Myocyte (in vitro differentiated cells): ENCODE measurements at places on chromosomes 12 and 14.
A peak's percentile ranks its signal among the peaks of the same experiment; 100 is the strongest.

DNA sequence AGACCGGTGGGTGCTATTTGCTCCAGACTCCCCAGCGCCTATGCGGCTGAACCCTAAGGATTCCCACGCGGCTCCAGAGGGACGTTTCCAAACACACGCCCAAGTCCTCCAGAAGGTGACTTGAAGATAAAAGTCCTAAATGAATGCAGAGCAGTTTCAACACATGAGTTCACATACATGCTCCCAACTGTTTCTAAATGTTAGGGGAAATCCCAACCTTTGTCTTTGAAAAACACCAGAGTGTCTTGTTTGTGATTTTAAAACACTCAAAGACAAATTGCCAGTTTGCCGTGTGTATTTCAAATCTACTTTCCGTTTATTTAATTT is 252.9 kb upstream of the SFSWAP start:
- DNase-seq: no peak

DNA sequence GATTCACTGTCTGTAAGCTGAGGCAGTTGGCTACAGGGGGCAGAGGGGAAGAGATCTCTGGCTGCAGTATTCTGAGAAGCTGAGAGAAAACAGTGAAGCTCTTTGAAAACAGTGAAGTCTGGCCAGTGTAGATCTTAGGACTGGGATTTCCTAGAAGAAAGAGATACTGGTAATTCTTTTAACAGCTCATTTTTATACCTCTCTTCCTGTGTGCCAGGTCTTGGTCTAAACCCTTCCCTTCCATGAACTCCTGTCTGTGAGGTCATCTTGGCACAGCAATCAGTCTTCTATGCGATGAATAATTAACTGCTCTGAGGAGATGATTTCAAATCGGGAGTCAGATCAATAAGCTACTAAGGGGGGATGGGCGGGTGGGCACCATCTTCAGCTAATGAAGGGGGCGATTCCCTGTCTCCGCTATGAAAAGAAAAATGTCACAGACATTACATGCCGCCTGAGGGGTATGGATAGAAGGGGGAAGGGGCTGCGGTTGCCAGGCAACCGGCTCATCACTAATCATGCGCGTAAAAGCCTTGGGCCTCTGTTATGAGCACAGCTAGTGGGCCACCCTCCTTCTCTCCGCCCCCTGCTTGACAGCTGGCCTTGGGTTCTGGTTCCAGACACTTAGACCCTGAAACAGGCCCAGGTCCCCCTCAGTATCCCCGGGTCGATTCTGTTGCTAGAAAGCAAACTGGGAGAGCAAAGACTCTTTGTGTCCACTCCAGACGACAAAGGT is 75.3 kb upstream of the CEP83 start:
- DNase-seq: no peak

DNA sequence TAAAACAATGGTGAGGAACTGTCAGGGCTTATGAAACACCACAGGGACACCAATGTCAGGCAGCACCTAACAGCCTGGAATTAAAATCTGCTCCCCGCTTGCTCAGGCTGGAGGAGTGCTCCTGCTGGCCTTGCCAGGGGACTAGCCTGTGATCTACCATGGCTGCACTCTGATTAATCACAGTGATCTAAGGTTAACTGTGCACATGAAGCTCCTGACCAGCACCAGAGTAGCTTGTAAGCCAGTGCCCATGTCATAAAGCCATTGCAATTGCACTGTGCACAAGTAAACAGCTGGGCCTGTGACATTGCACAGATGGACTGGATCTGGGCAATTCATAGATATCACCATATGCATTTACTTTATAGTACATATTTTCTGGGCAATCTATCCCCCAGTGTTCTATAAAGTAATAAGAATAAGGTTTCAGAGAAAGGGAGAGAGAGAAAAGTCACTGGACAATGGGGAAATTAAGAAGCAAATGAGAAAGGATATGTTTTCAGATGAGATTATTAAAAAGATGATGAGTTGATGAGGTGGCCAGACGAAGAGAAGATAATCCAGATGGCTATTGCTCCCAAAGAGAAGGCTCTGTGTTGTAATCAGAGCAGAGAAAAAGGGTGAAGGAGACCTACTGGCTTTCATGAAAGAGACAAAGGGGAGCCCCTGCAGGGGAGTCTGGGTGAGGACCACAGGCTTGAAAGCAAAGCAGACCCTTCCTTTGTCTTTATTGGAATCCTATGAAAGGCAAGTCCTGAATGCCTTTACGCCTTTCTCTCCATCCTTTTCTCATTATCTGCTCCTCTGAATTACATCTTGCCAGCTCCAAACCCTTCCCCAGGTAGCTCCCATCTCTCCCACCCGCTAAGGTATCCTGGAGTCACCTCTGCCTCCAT is 145.8 kb downstream of the SLC38A6 start:
- DNase-seq: no peak

DNA sequence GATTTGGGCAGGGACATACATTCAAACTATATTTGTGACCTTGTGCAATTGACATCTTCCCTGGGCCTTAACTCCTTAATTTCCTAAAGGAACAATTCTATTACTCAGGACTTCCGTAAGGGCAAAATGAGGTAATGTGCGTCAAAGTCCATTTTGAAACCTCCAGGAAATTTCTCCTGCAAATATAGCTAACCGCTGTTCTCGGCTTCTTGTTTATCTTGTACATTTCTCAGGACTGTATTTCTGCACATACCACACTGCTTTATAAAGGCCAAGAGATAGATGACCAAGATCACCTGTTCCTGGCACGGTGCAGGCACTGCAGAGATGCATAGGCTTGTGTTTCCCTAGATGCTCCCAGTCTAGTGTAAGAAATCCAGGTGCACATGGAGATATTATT is 1009.4 kb downstream of the BCL11B start:
- DNase-seq: no peak

DNA sequence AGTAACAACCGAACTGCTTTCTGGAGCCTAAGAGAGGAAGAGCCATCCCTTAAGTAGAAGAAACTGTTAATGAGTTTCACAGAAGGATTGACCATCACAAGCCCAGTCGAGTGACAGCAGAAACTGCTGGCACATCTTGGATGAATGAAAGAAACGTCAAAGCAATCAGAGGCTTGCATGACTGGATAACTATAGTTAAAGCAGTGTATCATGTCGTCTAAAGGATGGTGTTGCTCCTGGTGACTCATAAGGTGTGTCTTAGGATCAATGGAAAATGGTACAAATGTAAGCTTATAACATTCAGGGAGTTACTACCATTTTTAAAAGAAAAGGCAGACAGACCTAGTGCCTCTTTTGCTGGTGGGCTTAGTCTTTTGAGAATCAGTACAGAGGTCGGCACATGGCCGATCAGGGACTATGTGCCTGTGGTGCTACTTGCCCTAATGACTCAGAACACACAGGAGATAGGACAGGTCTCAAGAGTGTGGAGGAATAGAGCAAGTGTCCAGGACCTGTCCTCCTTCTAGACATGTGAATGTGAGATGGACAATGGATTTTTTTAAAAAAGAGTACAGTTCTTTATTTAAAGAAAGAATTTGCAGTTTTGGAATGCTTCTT is 55.7 kb downstream of the TMX1 start:
- no peak for DNase-seq

DNA sequence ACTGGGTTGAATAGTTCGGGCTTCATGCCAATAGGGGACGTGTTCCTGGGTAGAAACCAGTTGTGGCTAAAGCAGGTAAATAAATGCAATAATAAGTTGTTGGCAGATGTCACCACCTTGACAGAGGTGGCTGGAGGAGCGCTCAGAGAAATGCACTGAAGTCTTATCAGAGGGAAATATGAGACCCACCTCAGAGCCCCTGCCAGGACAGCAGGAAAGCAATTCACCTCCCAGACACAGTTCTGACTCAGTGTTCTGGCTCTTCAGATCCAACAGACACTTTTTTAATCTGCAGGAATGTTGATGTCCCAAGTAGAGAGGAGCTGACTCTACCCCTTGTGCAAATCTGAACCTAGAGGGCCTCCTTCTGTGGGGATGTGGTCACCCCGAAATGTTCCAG is 687.1 kb upstream of the FBXO33 start:
- no peak for DNase-seq

DNA sequence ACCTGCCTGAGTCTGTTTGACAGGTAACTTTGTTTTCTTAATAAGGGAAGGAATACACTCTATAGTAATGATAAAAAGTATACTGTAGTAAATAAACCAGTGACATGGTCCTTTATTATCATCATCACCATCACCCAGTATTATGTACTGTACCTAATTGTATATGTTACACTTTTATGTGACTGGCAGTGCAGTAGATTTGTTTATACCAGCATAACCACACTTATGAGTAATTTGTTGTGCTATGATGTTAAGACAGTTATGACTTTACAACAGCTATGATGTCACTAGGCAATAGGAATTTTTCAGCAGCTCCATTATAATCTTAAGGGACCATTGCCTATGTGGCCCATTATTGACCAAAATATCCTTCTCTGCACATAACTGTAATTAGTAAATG is 155.0 kb downstream of the NUBPL start:
- no peak for DNase-seq

- peak; percentile 40 for DNase-seq
Measured at GRCh38 chr14:83483063-83483462, 1949.4 kb upstream of the SEL1L start.

DNA sequence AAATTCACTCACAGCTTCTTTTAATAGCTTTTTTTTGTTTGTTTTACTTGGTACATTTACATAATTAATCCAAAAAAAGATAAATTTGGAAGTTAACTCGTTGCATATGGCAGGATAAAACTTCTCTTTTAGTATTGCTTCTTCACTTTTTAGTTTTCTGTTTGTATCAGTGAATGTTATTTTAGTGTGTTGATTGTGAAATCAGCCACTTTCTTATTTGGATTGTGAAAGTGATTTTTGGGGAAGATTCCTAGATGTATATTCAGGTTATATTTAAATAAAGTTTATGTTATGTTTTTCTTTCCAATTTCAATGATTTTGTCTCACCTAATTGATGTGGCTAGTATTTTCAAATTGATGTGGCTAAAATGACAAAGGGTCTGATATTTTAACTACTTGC is 693.9 kb upstream of the MGAT4C start:
- no peak for DNase-seq

GRCh38 chr12:109115758-109116610 is at the start of gene ACACB:
ACACB (plus strand) TSS chr12:109116587; CDS start chr12:109139406, 22,819 bp downstream.
- DNase-seq: no peak

DNA sequence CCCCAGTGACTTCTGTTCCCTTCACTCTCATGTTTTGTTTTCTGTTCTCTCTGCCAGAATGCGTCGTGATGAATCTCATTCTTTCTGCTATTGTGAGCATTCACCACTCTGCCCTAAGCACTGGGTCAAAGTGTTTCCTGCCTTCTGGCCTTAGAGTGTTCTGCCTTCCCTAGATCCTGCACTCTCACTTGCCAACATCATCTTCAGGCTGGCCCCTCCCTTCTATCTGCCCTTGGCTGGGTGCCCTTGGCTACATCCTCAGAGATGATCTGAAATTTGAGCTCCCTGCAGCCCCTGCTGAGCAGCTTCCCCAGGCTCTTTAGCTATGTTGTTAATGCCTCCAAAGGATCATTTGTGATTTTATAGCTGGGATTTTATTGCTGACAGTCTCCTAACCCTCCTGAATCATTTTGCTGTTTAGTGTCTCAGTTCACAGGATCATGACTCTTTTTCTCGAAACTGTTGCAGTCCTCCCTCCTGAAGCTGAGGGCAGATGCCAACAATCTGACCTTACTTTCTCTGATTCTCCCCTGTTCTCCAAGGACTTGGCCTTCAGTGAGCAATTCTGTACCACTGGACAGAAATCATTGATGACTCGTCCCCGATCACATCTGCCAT is 4.5 kb downstream of the DHRS2 start:
- DNase-seq: peak; percentile 75

- no peak for DNase-seq
Measured at GRCh38 chr12:3989218-3989550, 116.0 kb upstream of the PARP11 start.

DNA sequence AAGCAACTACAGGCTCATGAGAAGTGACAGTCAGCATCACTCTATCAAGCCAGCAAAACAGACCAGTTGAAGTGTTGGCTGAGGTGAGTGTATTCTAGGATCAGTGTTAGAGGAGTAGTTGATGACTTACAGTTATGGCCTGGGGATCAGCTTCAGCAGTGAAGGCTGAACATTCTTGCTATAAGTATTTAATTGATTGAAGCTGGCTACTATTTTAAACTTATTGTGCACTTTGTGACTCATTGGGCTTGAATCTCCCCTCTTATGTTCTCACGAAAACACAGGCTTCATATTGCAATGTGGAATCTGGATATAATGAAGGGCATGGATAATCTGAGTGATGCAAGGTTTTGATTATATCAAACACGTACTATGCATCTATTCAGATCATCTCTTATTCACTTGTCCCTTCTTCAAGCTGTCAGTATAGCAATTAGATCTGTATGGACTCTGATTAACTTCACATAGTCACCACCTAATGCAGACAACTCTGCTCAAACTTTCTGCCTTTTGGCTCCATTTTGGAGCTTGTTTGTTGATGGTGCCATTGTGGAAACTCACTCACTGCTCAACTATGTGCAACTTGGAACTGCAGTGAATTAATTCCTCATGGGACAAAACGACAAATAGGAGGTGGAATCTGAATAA is 309.2 kb downstream of the SLC16A7 start:
- DNase-seq: no peak

DNA sequence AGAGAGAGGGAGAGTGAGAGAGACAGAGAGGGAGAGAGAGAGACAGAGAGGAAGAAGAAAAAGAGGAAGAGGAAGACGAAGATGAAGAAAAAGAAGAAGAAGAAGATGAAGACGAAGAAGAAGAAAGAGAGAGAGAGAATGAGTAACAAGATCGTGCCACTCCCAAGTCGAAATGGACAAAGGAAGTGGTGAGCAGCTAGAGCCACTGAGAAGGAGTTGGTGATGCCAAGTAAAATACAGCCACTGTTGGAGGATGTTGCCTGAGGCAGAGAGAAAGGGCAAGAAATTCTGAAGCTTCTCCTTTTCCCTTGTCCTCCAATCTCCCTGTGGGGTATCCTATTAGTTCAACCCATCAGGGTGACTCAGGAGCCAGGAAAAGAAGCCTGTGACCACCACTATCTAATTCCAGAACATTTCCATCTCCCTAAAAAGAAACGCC is 12.5 kb upstream of the ANAPC5 start:
- peak; percentile 77 for DNase-seq

- no peak for DNase-seq
Measured at GRCh38 chr14:75459099-75459741, 31.4 kb downstream of the JDP2 start.

GRCh38 chr14:41297576-41298327 is 308.9 kb upstream of the LRFN5 start:
- DNase-seq: no peak

DNA sequence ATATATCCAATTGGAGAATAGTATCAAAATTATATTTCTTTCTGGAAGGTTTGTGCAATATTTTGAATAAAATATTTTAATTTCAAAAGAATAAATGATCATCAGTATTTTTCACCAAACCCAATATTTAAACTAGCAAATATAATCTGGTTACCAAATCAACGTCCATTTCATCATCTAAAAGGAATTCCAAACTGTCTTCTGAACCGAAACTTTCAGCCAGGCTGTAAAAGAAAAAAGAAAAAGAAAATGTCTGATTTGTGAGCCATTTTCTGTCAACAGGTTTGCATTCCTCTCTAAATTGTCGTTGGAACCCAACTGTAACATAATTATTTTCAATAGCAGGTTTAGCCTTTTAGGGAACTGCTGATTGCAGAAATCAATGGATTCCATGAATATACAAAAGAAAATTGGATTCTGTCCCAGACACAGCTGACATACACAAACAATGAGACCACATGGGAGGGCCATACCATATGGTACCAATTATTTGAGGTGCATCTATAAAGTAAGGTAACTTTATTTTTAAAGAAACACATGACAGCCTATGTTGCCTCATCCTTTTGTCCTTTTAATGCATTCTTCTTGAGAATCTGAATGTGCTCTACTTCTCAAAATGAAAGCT is 22.7 kb downstream of the SNRPF start:
- DNase-seq: peak; percentile 15
